Putamen (tissue), 1 donor: ENCODE measurements at places on chromosomes 2 and 18.
A peak's percentile ranks its signal among the peaks of the same experiment; 100 is the strongest.

GRCh38 chr18:70276416-70277191 lies 12.2 kb upstream of the SOCS6 start:
- DNase-seq = no peak

GRCh38 chr2:220442012-220442411 lies 814.6 kb downstream of the SLC4A3 start:
- DNase-seq = no peak

- no peak for DNase-seq
Observed at GRCh38 chr2:15152382-15152781, 408.8 kb downstream of the NBAS start.

GRCh38 chr2:84201158-84201557 lies 257.9 kb downstream of the SUCLG1 start:
- DNase-seq = no peak

DNA sequence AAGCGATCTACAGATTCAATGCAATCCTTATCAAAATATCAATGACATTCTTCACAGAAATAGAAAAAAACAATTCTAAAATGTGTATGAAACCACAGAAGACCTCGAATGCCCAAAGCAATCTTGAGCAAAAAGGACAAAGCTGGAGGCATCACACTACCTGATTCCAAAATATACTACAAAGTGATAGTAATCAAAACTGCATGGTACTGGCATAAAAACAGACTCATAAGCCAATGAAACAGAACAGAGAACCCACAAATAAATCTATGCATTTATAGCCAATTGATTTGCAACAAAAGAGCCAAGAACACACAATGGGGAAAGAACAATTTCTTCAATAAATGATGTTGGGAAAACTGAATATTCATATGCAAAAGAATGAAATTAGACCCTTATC lies 99.2 kb downstream of the POLR1A start:
- no peak for DNase-seq

DNA sequence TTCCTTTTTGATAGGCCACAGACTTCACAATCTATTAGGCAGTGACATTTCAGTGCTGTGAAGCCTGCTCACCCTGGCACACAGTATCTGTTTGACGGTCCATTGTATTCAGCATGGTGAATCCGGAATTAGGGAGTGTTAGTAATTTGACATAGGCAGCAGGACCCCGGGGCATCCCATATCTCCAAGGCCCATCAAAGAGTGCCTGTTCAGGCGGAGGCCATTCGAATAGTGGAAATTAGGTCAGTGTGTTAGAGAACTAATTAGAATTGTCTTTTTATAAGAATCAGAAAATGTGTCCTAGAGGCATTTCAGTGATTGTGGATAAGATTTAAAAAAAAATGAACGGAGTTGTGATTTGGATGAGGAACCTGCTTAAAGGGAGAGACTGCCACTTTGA lies 818.8 kb upstream of the SOX11 start:
- no peak for DNase-seq

DNA sequence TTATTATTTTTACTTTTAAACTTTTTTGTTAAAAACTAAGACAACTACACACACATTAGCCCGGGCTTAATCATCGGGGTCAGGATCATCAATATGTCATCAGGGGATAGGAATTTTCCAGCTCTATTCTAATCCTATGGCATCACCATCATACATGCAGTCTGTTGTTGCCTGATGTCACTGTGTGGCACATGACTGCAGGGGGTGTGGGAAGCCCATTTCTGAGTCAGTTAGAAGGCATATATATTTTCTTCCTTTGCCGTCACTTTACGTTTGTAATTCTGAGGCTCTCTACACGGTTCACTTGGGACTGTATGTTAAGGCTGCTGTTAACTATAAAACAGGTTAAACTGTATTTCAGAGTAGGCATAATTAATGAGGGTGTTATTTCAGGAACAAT lies 144.4 kb upstream of the ITGA6 start:
- DNase-seq = no peak

DNA sequence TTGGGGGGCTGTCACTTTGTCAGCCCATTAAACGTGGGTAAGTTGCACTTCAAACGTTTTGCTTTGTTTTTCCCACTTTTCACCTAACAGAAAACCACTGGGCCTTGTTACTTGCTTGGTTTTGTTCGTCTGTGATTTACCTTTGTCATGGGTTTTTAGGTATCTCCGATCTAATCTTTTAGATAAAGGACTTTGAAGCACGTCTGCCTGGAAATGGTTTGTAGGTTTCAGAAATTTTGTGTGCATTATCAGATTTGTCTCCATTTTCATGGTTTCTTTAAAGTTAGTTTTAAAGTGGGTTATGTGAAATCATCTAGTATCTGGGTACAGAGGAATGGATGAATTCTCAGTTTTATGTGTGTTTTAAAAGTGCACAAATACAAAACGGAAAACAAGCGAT lies 6.4 kb downstream of the CTDP1 start:
- no peak for DNase-seq

- peak; percentile 61 for DNase-seq
Observed at GRCh38 chr2:101205521-101206479, 46.9 kb upstream of the CNOT11 start.

DNA sequence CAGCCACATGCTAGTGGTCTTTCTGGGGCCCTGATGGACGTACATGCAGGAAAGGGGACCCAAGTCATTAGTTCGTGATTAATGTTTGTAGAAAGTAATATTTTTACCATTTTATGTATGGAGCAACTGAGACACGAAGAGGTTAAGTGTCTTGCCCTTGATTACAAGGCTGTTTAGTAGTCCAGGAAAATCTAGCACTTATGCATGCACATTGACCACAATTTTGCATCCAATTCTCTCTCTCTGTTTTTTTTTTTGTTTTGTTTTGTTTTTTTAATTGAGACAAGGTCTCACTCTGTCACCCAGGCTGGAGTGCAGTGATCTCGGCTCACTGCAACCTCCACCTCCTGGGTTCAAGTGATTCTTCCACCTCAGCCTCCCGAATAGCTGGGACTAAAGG lies 8.3 kb upstream of the GATA6 start:
- DNase-seq = no peak

GRCh38 chr2:5052905-5053304 lies 639.3 kb upstream of the SOX11 start:
- DNase-seq = no peak
